ENCODE measurements at places on chromosomes 4 and X.
A peak's percentile ranks its signal among the peaks of the same experiment; 100 is the strongest.

- H3K27ac ChIP-seq: no peak overlapping the region
- no peaks in the 10 kb centered on the region for H3K4me1 ChIP-seq
- no peaks in the 10 kb centered on the region for H3K27me3 ChIP-seq
- no peak overlapping the region for H3K4me3 ChIP-seq
Measured at GRCh38 chr4:108601532-108601931, 18.8 kb upstream of the RPL34 start.

GRCh38 chrX:52082578-52082977 lies 13.6 kb upstream of the MAGED4B start:
- no peak overlapping the region for H3K4me3 ChIP-seq
- no peaks in the 10 kb centered on the region for H3K27me3 ChIP-seq
- no peak for DNase-seq
- H3K27ac ChIP-seq: no peak overlapping the region
- no peaks in the 10 kb centered on the region for H3K4me1 ChIP-seq

GRCh38 chr4:6760865-6761264 lies 21.7 kb upstream of the KIAA0232 start:
- H3K4me3 ChIP-seq: no peak overlapping the region
- no peaks in the 10 kb centered on the region for H3K4me1 ChIP-seq
- DNase-seq: no peak
- no peaks in the 10 kb centered on the region for H3K36me3 ChIP-seq

GRCh38 chr4:1172228-1172851 lies at the start of gene SPON2:
Gene SPON2, minus strand, starts transcription at chr4:1172583.
- H3K27me3 ChIP-seq: peaks cover 68% of the 10 kb centered on the region
- H3K4me3 ChIP-seq: peak within 1 kb of the TSS; percentile 50
- no peak for DNase-seq
- H3K27ac ChIP-seq: no peak within 1 kb of the TSS

DNA sequence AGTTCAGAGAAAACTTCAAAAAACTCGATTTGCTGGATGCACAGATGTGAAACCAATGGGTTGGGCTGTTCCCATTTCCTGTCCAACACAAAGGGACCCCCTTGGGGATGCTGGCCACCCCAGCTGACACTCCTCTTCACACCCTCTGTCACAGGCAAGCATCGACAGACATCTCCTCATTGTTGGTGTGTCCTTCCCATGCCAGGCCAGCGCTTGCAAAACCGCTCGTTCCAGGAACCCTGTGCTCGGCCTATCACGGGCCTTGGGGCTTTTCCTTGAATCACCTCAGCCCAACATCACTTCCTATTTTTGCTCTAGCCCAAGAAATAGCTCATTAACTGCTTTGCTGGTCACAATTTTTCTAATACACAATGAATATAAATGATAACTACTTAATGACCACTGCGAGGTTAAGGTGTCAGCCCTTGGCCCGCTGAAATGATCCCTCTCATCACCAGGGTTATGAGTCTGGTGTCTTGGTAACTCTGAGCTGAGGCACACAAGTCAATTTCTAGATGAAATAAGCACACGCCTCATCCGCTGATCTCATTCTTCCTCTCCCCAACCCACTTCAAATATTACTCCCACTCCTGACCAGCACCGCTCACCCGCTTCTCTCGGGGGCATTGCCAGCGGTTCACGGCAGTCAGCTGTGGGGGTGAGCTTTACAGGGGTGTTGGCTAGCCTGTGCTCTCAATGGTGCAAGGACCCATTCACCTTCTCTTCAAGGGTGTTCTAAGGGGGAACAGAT lies 32.3 kb downstream of the BCOR start:
- H3K36me3 ChIP-seq: peaks cover 65% of the 10 kb centered on the region
- no peak for DNase-seq
- H3K27ac ChIP-seq: no peak overlapping the region
- H3K27me3 ChIP-seq: no peaks in the 10 kb centered on the region
- H3K4me3 ChIP-seq: no peak overlapping the region

DNA sequence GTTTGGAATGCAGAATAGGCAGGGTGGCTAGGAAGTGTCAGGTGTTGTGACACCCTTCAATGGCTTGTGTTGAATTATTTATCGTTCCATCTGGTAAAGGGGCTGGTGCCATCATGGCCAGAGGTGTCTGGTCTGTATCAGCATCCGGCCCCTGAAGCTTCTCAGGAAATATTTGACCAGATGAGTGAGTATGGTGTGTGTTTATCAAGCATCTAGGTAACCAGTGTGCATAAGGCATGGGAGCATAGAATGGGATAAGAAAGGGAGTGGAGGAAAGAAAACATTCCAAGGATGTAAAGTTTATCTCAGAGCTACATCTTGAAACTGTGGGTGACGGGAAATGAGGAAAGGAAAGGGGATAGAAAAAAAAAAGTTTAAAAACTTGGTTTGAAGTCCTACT lies 109.4 kb downstream of the KLHL4 start:
- no peak overlapping the region for H3K4me3 ChIP-seq
- no peaks in the 10 kb centered on the region for H3K4me1 ChIP-seq
- no peak for DNase-seq
- no peaks in the 10 kb centered on the region for H3K27me3 ChIP-seq
- H3K36me3 ChIP-seq: no peaks in the 10 kb centered on the region
- H3K27ac ChIP-seq: no peak overlapping the region

DNA sequence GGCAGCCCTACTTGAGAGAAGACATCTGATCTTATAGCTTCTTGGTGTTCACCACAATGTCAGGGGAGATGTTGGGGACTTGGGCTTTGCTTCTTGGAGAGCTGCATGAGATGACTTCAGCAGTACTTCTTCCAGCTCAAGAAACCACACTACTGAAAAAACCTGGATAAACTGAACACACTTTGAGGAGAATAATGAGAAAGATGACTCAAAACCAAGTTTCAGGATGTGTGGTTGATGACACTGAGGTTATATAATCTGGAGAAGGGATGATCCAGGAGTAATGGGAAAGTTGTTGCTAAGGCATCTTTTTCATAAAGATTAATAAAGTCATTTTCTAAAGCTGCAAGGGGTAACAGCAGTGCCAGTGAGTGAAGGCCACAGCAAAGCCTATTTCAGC lies 58.4 kb upstream of the PNPLA4 start:
- no peak for DNase-seq
- H3K36me3 ChIP-seq: no peaks in the 10 kb centered on the region
- H3K27ac ChIP-seq: no peak overlapping the region
- peaks cover 7% of the 10 kb centered on the region for H3K4me1 ChIP-seq
- H3K4me3 ChIP-seq: no peak overlapping the region

DNA sequence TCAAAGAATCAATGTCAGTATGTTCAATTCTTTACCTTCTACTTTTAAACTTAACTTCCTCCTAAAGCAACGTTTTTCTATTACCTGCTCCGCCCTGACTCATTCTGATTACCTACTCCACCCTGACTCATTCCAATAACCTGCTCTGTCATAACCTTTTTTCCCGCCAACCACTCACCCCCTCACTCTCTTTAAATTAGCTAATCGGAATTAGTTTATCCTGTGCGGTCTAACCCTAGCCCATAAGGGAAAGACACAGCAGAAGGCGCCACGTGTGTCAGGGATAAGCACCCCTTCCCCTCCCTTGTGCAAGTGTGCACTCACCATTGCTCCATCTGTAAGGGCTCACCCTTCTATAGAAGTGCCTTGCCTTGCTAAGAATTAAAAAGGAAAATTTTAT lies 64.4 kb downstream of the EIF4E start:
- DNase-seq: no peak
- no peaks in the 10 kb centered on the region for H3K36me3 ChIP-seq
- H3K4me3 ChIP-seq: no peak overlapping the region
- no peak overlapping the region for H3K27ac ChIP-seq

- DNase-seq: no peak
- H3K27me3 ChIP-seq: no peaks in the 10 kb centered on the region
- no peak overlapping the region for H3K4me3 ChIP-seq
- H3K36me3 ChIP-seq: no peaks in the 10 kb centered on the region
Measured at GRCh38 chrX:135649561-135649960, 63.9 kb upstream of the CT45A1 start.

- H3K36me3 ChIP-seq: no peaks in the 10 kb centered on the region
- H3K4me1 ChIP-seq: no peaks in the 10 kb centered on the region
- DNase-seq: no peak
- no peak overlapping the region for H3K4me3 ChIP-seq
Measured at GRCh38 chrX:124862301-124862700, 457.4 kb upstream of the TEX13C start.

DNA sequence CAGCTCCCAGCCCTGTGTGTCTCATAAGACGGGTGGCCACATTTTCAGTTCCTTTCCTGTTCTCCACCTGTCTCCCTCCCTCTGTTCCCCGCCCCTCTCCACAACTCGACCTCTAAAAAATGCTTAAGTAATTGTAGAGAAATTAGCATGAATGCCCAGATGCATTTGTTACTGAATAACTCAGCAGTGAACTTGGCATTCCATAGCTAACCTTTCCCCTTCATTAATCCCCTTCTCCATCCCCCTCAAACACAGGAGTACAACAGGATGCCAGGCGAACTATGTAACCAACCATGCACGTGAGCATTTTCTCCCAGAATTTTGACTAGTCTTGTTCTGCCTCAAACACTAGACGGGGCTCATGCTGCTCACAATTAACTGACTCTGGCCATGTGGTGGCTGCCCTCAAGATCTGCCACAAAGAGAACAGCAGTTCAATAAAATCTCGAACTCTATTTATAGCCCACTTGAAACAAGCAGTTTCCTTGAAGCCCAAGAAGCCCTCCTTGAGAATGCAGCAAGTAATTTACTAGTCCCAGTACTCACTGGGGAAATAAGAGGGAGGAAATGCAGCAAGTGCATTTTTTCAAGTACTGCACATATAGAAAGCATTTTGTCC lies 351.2 kb downstream of the ARHGAP24 start:
- H3K4me3 ChIP-seq: no peak overlapping the region
- no peaks in the 10 kb centered on the region for H3K4me1 ChIP-seq
- no peak for DNase-seq

GRCh38 chrX:39242187-39242586 lies 440.9 kb downstream of the MID1IP1 start:
- no peaks in the 10 kb centered on the region for H3K36me3 ChIP-seq
- H3K4me1 ChIP-seq: no peaks in the 10 kb centered on the region
- no peak overlapping the region for H3K4me3 ChIP-seq
